ENCODE measurements at places on chromosomes 7 and 10.

DNA sequence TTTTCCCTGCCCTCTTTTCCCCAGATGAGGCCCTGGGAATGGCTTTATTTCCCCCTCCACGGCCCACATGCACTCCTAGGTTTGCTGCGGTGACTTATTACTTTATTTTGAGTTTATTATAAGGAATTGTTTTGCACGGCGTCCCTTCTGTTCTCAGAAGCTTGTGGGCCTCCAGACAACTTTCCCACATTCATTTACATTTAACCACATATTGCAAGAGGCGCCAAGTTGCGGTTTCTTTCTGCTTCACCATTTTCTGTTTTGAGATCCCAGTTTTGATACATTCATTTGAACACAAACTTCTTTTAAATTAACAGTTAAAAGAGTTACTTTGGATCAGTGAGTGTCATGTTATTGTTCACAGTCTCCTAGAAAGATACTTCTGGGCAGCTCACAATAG lies 532.5 kb upstream of the MGMT start:
- DNase-seq: no peak

GRCh38 chr7:95737828-95738505 lies 34.4 kb upstream of the DYNC1I1 start:
- DNase-seq: no peak

- no peak for DNase-seq
These were observed at the start of gene ZNF804B for GRCh38 chr7:88759230-88760135. Gene ZNF804B (plus strand): TSS chr7:88759700. CDS start chr7:88759977, 277 bp downstream.

- DNase-seq: no peak
These were observed 172.3 kb downstream of the MDFIC start for GRCh38 chr7:115094163-115094562.

GRCh38 chr10:60434418-60435046 lies 44.9 kb upstream of the ANK3 start:
- DNase-seq: no peak

- no peak for DNase-seq
These were observed 397.3 kb upstream of the SEMA3A start for GRCh38 chr7:84591897-84592296.

- DNase-seq: no peak
These were observed 85.4 kb downstream of the CCNY start for GRCh38 chr10:35421553-35422178.

DNA sequence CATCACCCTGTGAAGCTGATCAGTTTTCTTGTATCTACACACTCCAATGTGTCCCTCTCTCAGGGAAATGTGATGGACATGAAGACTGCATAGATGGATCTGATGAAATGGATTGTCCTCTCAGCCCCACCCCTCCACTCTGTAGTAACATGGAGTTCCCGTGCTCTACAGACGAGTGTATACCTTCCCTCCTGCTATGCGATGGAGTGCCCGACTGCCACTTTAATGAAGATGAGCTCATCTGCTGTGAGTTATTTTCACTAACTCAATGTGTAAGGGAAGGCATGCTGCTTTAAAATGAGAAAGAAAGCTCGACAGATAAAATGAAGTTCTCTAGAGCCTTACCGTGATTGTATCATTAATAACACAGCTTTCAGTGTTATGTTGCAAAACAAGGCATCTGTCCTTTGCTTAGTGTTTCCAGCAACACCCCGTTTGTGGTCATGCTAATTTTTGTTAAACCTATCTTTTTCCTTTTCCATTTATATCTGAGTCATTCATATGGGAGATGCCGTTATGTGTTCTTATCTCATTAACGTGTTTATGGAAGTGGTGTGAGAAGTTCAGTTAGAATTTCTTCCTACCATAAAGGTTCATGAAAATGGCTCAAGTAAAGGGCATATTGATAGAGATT lies 220.9 kb upstream of the PLXDC2 start:
- DNase-seq: no peak

DNA sequence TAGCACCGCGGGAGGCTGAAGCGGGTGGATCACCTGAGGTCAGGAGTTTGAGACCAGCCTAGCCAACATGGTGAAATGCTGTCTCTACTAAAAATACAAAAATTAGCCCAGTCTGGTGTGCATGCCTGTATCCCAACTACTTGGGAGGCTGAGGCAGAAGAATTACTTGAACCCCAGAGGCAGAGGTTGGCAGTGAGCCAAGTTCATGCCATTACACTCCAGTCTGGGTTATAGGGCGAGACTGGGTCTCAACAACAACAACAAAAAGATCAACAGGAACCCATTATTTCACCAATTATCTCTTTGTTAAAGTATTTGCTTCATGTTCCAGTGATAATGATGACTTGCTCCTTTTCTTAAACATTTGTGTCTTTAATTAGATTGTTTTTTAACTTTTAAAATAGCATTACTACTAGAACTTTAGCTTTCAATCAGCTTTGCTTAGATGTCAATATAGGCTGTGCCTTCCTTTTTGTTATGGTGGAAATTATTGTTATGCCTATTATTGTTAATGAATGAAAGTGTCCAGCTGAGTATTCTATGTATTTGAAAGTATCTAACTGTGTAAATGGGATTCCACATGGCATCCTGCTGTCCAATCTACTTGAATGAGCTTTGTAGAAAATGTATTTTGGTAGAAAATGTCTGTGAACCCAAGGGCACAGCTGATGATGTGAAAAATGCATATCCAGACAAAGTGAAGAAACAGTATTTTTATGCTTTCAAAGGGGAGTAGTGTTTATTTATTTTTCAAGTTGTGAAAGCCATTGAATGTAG lies 61.7 kb upstream of the CSTF2T start:
- DNase-seq: no peak

DNA sequence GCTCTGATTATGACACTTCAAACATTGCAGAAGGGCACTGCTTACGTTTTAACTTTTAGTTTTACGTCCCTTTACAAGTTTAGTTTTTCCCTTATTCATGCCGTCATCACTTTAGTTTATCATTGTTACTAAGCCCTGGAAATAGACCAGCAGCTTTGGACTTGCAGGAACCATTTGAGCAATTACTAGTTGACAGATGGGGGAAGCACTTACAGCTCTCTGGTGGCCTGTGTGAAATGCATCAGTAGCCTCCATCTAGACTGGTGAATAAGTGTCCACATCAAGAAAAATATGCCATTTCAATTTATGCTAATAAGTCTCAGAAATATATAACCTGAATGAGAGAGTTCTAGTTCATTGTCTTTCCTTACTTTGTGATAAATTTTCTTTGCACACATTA lies 194.9 kb upstream of the GRM3 start:
- DNase-seq: no peak

GRCh38 chr7:151644554-151644953 lies 124.9 kb upstream of the RHEB start:
- no peak for DNase-seq

- no peak for DNase-seq
These were observed 280.5 kb downstream of the KCND2 start for GRCh38 chr7:120553491-120553890.

DNA sequence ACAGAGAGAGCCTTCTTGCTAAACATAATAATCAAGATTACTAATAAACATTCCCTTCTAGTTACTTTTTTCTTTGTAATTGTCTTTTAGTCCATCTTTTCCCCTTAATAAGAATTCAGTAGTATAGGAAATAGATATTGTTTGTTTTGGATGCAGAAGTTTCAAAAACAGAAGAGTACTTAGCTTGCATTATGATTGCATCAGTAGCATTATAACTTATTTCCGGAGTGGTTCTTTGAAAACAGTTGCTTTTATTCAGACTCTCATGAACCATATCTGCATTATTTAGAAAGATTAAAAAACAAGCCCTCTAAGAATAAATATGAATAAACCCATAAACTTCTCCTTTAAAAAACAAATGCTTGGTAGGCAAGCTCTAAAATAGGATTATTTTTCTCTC lies 34.0 kb upstream of the DKK1 start:
- no peak for DNase-seq

- no peak for DNase-seq
These were observed 48.8 kb upstream of the ZPBP start for GRCh38 chr7:50141854-50142253.

GRCh38 chr7:95718577-95719410 lies 53.6 kb upstream of the DYNC1I1 start:
- no peak for DNase-seq

GRCh38 chr10:48336978-48337599 lies 30.6 kb downstream of the MAPK8 start:
- DNase-seq: no peak

DNA sequence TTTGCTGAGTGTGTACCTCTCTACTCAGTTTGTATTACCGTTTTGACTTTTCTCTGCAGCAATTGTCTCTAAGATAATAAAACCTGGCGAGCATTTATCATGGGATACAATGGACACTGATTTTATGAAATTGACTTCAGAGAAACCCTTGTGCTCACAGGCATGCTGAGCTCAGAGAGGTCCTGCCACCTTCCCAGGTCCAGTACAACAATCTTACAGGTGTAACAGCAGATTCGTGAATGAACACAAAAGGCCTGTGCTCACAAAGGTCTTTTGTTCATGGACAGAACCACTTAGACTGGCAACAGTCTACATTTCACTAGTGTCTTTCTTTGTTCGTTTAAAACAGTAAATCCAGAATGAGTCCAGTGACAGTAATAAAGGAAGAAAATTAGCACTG lies 43.2 kb downstream of the HECW1 start:
- no peak for DNase-seq

GRCh38 chr10:35495521-35496119 lies 109.5 kb upstream of the GJD4 start:
- no peak for DNase-seq

- DNase-seq: no peak
These were observed 162.0 kb upstream of the PLXNA4 start for GRCh38 chr7:132738254-132738653.

DNA sequence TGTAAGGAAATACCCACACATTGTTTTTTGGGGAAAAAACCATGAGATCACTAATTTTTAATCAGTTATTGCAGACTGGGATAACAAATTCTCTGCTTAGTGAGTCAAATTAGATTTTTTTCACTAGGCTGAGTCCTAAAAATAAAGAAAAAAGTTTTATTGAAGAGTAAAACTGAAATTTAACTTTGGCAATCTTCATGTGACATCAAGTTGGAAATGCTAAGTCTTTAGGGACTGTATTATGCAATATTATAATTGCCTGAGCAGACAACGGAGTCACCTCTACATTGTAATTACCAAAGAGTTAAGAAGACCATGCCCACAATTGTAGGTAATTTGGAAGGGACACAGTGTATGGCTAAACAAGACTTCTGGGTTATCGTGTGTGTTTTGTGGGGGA lies 2.2 kb upstream of the CLEC5A start:
- no peak for DNase-seq

DNA sequence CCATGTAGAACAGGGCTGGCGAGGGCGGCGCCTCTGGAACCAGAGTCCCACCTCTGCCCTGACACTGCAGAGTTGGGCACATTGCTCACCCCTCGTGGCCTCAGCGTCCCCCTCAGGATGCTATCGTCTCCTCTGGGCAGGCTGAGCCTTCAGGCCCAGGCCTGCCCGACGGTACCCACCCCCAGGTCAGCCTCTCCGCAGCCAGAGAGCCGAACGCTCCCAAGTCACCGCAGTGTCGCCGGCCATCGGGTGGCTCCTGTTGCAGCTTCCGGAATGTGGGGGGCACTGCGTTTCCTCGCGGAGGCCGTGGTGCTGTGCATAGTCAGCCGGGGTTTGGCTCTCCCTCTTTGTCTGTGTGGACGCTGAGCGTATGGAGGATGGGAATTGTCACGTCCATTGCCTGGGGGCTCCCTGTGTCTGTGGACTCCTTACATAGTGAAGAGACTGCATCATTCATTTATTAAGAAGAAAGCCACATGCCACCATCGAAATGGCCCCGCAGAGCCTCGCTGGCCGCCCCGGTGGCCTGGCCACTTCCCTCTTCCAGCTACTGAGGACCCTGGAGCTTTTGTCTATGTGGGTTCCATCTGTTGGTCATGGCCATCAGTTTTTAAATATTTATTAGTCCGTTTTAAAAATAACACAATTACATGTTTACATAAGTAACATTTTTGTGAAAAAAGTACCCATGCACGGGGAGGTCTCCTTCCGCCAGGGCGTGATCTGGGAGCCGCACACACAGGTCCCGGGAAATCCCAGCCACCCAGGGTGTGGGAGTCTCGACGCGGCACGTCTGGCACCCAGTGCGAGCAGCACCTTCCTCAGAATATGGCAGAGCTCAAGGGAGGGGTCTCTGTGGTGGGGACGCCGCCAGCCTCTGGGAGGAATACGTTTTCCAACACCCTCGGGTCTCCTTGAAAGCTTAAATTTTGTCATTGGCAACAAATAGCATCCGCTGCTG lies 15.6 kb downstream of the NKX6-2 start:
- DNase-seq: no peak

DNA sequence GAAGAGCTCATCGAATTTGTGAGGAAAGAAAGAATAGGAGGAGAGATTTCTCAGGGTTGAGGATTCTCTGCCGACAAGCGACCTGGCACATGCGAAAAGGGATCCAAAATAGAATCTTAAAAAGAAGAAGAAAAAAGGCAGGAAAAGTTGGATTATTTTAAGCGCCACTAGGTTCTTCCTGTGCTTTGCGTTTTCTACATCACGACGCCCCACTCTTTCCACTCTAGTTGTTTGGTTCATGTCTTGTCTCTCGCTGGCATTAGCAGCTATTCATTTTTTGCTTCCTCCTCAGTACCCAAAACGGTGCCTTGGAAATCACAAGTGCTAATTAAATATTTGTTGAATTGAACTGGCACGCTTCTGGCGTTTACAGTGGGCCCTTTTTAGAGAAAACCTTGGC lies 674 bp upstream of the FRA10AC1 start:
- DNase-seq: no peak

DNA sequence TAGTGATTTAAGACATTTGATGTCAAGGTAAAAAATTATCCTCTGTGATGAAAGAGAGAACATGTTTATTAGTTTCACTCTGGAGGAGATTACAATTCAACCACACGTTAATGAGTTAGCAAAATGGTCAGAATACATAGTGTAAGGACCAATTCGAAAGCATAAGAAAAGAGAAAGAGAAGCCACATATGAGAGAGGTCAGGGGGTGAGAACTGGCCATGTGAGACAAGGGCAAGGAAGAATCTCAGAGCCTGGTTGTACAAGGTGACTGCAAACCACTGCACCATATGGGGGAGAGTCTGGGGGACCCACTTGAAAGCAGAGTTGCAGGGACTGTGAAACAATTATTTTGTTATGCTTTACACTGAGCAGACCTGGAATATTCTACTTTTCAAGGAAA lies 27.7 kb upstream of the BET1 start:
- no peak for DNase-seq

GRCh38 chr7:103141753-103142404 lies 7.0 kb downstream of the NAPEPLD start:
- no peak for DNase-seq
